ENCODE measurements at places on chromosomes 7 and 10. TPM values are rescaled to one million over a fixed set of nuclear protein-coding genes. Genes with fewer than 3 reads are reported as not detected.

DNA sequence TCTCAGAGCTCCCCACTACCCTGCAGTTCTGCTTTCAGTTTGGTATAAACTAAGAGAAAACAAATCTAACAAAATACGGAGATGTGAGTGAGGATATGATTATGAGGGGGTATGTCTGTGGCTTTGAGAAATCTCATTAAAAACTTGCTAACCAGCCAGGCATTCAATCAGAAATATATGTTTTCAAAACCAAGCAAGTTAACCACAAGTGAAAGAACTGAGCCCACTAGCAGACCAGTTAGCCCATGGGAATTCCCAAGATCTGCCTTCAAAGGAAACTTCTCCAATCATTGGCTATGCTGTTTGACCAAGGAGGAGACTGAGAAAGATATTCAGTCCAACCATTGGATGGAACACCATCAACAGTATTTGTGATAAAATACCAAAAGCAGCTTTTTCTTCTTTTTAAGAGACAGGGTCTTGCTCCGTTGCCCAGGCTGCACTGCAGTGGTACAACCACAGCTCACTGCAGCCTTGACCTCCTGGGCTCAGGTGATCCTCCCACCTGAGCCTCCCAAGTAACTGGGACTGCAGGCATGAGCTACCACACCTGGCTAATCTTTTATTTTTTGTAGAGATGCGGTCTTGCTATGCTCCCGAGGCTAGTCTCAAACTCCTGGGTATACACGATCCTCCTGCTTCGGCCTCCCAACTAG, 41.2 kb downstream of the FGFR2 start:
- H3K4me3 ChIP-seq: no peak overlapping the region
- no peak overlapping the region for H3K27ac ChIP-seq
- DNase-seq: no peak
- H3K4me1 ChIP-seq: no peaks in the 10 kb centered on the region
- no peaks in the 10 kb centered on the region for H3K36me3 ChIP-seq

- no peak overlapping the region for H3K27ac ChIP-seq
- DNase-seq: no peak
- no peaks in the 10 kb centered on the region for H3K27me3 ChIP-seq
Measured at GRCh38 chr7:23438171-23438570, 32.1 kb downstream of the IGF2BP3 start.

GRCh38 chr7:154584352-154585252, 418.3 kb downstream of the PAXIP1 start:
- H3K4me1 ChIP-seq: no peaks in the 10 kb centered on the region
- H3K27me3 ChIP-seq: no peaks in the 10 kb centered on the region
- H3K4me3 ChIP-seq: no peak overlapping the region

- H3K27ac ChIP-seq: no peak overlapping the region
- DNase-seq: no peak
- H3K27me3 ChIP-seq: no peaks in the 10 kb centered on the region
- H3K4me1 ChIP-seq: no peaks in the 10 kb centered on the region
Measured at GRCh38 chr7:134165252-134165651, 38.1 kb downstream of the LRGUK start.

DNA sequence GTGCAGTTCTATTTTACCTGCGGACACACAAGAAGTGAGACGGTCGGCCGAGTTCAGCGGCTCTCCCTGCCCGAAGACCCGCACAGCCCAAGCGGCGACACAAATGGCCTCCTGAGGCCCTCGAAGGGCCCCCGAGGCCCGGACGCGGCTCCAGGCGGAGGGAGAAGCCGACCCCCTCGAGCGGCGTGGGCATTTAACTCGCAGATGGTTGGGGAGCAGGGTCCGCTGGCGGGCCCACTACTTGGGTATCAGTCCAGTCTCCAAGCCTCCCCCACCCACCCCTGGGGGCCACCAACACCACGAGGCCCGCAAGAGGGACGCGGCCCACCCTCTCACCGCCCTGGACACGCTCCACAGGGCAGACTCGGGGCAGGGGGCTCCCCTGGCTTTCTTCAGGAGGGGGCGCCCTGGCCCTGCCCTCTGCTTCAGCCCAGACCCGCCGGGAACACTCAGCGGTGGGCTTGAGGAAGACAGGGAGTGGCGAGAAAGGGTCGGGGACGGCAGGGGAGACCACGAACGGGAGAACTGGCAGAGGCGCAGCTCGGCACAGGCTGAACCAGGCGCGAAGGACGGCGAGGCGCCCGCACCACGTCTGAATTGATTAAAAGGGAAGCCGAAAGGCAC, 1.7 kb downstream of the IGF2BP3 start:
- no peaks in the 10 kb centered on the region for H3K36me3 ChIP-seq
- H3K4me3 ChIP-seq: peak overlapping the region; percentile 17
- peaks cover 67% of the 10 kb centered on the region for H3K27me3 ChIP-seq
- H3K4me1 ChIP-seq: peaks cover 49% of the 10 kb centered on the region

GRCh38 chr7:34401776-34402175, 256.2 kb upstream of the NPSR1 start:
- no peak for DNase-seq
- H3K27ac ChIP-seq: no peak overlapping the region
- H3K36me3 ChIP-seq: no peaks in the 10 kb centered on the region
- H3K27me3 ChIP-seq: no peaks in the 10 kb centered on the region
- H3K4me3 ChIP-seq: no peak overlapping the region

- H3K4me3 ChIP-seq: no peak overlapping the region
- H3K27ac ChIP-seq: no peak overlapping the region
Measured at GRCh38 chr10:100553929-100554328, 18.2 kb downstream of the HIF1AN start.

DYNC1I1 gene
- total RNA-seq: 0.08 TPM

TAS2R41 gene
- total RNA-seq: 0.73 TPM

ADAM12 gene
- total RNA-seq: 1.5 TPM

DNA sequence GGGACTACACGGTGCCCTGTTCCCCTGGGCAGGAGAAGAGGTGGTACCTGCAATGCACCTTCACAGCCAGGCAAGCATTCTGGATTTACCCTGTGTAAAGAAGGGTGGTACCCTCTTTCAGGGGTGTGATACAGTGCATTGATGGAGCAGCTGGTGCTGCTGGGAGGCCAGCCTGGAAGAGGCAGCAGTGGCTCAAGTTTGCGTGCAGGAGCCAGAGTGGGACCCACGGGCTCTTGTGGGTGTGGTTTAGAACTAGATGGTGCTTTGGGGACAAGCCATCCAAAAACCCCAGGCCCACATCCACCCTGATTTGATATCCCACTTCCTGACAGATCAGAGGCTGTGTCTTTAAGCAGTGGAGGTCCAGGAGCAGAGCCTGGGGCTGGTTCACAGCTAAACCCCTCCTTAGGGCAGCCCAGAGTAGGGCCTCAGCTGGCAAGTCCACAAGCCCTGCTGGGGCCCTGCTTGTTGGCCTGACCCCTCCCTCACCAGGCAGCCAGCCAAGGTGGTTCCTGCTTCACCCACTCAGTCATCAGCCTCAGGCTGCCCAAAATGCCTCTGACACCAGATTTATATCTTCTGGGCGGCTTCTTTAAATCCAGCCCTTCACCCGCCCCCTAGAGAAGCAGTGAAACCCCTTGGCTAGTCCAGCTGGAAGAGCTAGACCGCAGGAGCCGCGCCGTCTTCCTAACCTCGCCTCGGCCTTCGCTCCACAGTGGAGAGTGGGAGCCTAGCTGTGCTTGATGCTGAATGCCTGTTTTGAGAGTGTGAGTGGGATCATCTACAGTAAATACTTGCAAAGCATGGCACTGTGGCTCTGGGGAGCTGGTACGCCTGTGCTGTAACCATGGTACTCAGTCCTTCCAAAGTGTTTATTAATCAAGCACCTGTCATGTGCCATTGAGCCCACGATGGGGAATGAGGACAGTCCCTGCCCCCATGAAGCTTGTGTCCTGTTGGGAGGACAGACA, 1.4 kb upstream of the ASIC3 start:
- no peak for DNase-seq
- no peaks in the 10 kb centered on the region for H3K27me3 ChIP-seq
- H3K4me3 ChIP-seq: no peak overlapping the region
- peaks cover 13% of the 10 kb centered on the region for H3K4me1 ChIP-seq

DNA sequence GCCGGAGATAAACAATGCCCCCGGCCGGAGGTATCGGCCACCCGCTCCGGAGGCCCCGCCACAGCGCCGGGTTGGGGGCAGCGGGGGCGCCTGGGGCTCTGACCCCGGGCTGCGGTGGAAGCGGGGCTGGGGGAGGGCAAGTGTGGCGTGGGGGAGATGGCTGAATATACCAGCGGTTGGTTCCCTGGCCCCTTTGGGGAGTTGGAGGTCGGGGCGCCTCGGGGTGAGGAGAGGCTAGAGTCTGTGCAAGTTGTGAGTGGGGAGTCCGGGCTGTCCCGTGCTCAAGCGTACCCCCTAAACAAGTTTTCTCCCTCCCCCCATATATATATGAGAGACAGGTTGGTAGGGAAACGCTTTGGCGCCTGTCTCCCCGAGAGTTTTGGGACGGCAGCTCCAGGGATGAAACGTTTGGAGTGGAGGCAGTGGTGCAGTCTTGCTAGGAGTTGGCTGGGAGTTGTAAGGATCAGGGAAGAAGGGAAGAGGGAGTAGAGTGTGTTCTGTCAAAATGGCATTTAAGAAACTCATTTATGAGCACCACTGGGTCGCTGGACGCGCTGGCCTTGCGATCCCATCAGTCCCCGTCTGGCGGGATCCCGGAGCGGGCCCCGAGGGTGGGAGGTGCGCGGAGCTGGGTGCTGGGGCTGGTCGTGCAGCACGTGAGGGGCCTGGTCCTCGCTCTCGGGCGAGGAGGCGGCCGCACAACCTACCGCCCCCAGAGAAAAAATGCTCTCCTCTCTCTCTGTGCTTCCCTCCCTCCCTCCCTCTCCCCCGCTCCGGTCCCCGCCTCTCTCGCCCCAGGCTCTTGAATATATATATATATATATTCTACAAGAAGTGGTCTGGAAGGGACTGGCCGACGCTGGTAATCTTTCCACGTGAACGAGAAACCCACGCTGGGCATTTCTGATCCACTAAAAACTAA, 1.1 kb downstream of the TET1 start:
- no peaks in the 10 kb centered on the region for H3K36me3 ChIP-seq
- H3K27me3 ChIP-seq: peaks cover 55% of the 10 kb centered on the region
- no peak overlapping the region for H3K27ac ChIP-seq

SLC13A1 gene
- not detected for total RNA-seq

DNA sequence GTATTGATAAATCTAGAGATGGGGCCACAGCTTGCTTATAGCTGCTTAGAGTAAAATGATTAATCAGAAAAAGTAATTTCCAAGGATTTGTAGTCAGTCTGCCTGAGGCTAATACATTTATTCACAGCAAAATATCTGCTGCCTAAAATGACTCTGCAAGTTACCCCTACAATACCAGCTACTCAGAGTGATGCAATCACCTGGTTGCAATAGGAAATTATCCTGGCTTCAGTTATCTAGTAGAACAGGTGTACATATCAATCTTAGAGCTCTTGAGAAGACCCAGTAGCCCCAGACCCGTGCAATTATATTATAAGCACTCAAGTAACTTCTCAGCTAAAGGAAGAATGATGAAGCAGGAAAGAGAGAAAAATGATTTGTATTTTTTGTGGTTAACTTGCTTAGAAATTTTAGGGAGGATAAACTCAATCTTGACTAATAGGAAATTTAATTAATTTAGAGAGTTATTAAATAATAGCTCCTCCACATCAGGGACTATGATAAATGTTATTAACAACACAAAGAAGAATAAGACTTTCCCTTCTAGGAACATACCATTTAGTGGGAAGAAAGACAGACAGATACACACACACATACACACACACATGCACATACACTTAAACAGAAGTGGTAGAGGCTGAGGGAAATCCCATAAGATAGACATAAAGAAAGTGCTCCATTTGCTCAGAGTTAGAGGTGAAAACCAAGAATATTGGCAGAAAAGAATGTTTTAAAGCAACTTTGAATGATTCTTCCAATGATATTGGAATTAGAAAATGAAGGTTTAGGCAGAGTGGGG, 140.4 kb upstream of the PRSS1 start:
- no peaks in the 10 kb centered on the region for H3K36me3 ChIP-seq
- peaks cover 4% of the 10 kb centered on the region for H3K4me1 ChIP-seq
- no peak overlapping the region for H3K27ac ChIP-seq

- H3K4me3 ChIP-seq: no peak overlapping the region
- no peaks in the 10 kb centered on the region for H3K4me1 ChIP-seq
- H3K27ac ChIP-seq: no peak overlapping the region
- H3K27me3 ChIP-seq: no peaks in the 10 kb centered on the region
Measured at GRCh38 chr7:137682596-137682995, 164.2 kb downstream of the DGKI start.

HHEX gene
- 0.96 TPM for total RNA-seq

PDK4 gene
- total RNA-seq: not detected

GRCh38 chr10:3828404-3829155, 43.6 kb upstream of the KLF6 start:
- DNase-seq: peak; percentile 74
- H3K4me3 ChIP-seq: peak overlapping the region; percentile 53
- H3K4me1 ChIP-seq: peaks cover 17% of the 10 kb centered on the region

DOCK1 gene
- not detected for total RNA-seq

DNA sequence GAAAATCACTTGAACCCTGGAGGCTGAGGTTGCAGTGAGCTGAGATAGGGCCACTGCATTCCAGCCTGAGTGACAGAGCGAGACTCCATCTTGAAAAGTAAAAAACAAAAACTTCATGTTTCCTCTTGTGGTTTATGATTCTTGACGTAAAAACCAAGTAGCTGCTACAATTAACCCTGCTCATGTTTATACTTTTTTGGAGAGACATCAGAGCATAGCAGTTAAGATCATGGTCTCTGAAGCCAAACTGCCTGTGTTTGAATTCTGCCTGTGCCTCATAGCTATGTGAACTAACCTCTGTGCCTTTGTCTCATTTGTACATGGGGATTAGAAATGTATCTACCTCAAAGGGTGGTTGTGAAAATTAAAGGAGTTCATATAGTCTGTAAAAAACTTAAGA, 27.2 kb downstream of the SUV39H2 start:
- peaks cover 32% of the 10 kb centered on the region for H3K36me3 ChIP-seq
- no peak overlapping the region for H3K4me3 ChIP-seq
- DNase-seq: no peak
- H3K27ac ChIP-seq: no peak overlapping the region
- no peaks in the 10 kb centered on the region for H3K4me1 ChIP-seq
- H3K27me3 ChIP-seq: no peaks in the 10 kb centered on the region

DNA sequence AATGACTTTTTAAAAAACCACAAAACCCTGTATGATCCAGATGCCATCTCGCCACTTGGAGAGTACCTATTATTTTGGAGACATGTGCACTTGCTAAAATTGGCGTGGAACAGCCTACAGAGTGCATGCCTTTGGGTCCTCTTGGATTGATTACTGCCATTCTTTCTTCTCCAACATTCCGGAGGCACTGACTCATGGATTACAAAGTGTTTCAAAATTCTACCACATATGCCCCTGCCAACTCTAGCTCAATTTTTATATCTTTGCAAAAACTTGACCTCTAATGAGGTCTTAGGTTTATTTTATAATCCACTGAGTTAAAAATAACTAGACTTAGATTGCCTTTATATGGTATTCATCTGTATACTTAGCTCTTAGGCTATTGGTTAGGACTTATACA, 55.8 kb upstream of the KIF5B start:
- no peaks in the 10 kb centered on the region for H3K27me3 ChIP-seq
- no peak overlapping the region for H3K27ac ChIP-seq
- no peaks in the 10 kb centered on the region for H3K36me3 ChIP-seq
- H3K4me3 ChIP-seq: no peak overlapping the region
- H3K4me1 ChIP-seq: no peaks in the 10 kb centered on the region

NUTM2B gene
- 0.99 TPM for total RNA-seq

ASB4 gene
- not detected for total RNA-seq

CYP26C1 gene
- 0.14 TPM for total RNA-seq
